Trophoblast cell (in vitro differentiated cells and primary cell): ENCODE measurements at places on chromosomes 7 and 10.
A peak's percentile ranks its signal among the peaks of the same experiment; 100 is the strongest.

GRCh38 chr10:8454357-8454756, 399.9 kb downstream of the GATA3 start:
- DNase-seq: no peak

DNA sequence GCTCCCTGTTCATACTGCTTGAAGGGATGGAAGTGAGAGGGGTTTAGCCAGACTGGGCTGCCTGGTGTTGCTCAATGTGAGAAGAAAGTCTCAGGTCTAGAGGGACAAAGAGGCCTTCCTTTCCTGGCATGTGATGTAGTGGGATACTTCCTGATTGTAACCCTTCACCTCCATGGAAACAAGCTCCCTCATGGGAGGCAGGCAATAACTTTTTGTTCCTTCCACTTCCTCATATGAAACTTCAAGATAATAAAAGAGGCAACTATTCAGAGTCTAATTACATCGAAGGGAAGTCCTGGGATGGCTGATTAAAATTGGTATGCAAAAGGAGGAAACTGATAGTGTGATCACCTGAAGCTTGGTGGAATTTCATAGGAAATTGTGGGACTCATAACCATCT, 84.1 kb upstream of the ETV1 start:
- DNase-seq: no peak

DNA sequence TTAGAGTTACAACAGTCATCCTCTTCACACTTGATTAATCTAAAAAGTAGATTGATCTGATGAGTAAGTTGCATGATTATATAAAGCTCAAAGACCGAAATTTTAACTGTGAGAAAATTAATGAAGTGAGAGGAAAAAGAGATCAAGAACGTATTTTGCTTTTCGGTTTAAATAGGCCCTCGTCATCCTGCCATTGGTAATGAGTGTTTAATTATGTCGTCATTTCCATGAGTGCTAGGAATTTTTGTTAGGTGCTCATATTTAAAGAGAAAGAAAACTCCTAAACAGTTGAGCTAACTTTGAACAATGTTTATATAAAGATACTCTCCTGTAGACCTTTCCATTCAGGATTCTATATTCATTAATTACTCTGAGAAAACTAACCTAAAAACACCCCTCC, 159.4 kb downstream of the TPK1 start:
- DNase-seq: no peak

- no peak for DNase-seq
These were observed 43.4 kb upstream of the PRSS58 start for GRCh38 chr7:142301299-142301698.

- no peak for DNase-seq
These were observed 26.1 kb upstream of the C10orf53 start for GRCh38 chr10:49653273-49653929.

DNA sequence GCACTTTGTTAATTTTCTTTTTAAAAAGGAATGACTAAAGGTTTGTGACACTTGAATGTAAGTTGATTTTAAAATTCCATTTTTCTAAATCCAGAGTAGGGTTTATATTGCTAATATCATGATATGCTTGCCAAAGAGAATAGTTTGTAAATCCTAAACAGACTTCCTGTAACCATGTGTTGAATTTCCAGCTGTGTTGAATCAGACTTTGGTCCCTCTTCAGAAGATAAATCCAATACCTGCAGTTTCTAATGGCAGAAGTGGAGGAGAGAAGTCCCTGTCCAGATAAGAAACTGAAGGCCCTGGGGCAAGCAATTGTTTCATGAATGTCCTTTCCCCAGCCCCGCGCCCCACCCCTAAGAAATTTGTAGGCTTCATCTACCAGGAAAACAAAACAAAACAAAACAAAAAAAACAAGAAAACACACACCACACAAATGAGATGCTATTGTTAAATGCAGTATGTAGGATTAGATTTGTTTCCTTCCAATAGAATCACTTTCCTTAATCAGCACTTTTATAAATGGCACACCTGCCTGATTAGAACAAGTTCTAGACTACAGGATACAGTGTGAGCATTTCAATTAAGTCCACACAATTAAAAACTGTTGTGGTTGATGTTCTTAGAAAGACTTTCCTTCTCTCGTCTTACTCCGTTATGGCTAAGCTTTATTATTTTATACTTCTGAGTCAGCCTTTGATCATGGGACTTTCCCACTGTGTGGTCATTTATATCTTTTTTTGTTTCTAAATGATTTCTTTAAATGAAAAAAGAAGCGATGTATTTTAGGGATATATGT, 122.8 kb downstream of the KAT6B start:
- peak; percentile 10 for DNase-seq

GRCh38 chr7:45938626-45939302, 17.7 kb upstream of the IGFBP3 start:
- no peak for DNase-seq

GRCh38 chr10:18313626-18314025, 173.4 kb downstream of the CACNB2 start:
- DNase-seq: no peak

GRCh38 chr10:21368728-21369425, 156.6 kb downstream of the SKIDA1 start:
- peak; percentile 77 for DNase-seq

DNA sequence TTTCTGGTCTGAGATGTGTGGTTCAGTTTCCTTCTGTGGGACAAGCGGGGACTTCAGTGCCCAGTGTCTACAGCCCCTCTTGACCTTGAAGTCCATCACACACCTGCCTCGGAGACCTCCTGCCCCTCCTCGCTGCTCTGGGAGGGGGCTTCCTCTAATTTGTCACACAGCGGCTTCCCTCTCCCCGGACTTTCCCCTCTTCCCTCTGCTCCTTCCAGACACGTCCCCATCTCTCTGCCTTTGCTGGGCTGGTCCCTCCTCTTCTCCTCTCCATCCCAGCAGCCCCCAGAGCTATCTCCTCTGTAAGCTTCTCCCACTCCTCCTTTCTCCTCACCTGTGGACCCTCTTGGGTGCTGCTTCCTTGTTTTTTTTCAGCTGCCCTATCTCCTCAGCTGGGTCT, 122.2 kb upstream of the SORCS3 start:
- no peak for DNase-seq

DNA sequence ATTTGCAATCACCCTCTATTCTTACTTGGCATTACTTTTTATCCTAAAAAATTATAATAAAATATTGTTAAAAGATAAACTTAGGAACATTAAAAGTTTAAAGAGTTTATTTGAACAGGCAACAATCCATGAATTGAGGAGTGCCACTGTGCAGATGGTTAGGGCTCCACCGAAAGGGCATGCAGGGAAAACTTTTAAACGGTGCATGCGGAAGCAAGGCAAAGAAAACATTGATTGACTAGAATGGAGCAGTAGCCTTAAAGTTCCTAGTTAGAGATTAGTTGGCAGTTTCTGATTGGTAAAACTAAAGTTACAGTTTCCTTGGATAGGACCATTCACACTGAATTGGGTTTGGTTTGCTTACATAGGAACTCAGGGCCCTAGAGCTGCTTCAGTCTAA, 17.3 kb downstream of the CC2D2B start:
- no peak for DNase-seq

DNA sequence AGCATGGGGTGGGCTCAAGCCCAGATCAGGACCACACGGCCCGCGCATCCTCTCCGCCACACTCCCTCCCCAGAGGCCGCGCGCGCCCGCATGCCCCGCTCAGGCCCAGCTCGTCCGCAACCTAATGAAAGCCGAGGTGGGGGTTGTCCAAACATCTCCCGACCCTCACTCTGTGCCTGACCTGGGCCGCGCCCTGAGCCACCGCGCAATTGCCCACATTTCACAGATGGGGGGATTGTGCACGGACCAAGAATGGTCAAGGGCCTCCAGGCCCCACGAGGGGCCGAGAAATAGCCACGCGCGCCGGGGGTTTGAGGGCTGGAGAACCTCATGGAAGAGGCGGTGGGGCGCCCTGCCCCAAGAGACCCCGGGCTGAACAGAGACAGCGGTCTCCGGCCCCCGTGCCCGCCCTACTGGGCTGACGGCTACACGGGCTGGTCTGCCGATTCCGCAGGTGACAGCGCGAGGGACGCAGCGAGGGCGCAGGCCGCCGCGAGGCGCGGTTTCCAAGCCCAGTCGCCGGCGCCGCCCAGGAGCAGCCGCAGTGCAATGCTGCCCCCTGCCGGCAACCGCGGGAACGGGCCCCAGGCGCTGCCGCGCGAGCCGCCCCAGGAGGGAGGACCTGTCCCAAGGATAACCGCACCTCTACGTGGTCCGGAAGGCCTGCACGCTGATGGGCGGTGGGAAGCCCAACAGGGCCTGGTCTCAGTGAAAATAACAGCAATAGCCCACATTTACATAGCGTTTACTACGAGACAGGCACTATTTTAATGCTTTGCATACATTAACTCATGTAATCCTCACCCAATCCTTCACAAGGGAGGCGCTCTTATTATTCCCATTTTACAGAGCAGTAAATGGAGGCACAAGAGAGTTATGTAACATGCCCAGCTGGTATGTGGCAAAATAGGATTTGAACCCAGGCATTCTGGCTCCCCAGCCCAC, 10.5 kb upstream of the GRID1 start:
- DNase-seq: peak; percentile 72

DNA sequence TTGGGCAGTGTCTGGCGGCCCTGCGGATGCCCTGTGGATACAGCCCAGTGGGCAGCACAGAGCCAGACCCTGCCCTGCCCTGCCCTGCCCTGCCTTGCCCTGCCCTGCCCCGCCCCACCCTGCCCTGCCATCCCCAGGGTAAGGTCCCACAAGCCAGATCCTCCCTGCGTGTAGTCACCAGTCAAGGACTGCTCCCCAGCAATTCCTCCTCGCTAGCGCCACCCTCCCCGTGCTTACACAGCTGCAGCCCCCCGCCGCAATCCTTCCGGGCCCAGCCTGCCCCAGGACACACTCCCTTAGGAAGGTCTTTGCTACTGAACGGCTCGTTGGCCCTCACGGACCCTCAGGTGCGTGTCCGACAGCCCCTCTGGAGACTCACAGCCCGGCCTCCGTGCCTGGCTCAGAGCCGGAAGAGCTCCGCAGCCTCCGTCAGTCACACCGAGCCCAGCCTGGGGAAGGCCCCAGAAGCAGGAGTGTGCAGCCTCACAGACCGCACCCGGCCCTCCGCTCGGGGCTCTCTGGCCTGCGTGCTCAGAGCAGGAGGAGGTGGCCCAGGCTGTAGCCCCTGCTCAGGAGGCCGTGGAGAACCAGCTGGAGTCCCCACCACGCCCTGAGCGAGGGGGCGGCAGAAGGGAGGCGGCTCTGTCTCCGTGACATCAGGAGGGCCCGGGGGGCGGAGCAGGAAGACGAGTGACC, 68.3 kb downstream of the PWWP2B start:
- no peak for DNase-seq

DNA sequence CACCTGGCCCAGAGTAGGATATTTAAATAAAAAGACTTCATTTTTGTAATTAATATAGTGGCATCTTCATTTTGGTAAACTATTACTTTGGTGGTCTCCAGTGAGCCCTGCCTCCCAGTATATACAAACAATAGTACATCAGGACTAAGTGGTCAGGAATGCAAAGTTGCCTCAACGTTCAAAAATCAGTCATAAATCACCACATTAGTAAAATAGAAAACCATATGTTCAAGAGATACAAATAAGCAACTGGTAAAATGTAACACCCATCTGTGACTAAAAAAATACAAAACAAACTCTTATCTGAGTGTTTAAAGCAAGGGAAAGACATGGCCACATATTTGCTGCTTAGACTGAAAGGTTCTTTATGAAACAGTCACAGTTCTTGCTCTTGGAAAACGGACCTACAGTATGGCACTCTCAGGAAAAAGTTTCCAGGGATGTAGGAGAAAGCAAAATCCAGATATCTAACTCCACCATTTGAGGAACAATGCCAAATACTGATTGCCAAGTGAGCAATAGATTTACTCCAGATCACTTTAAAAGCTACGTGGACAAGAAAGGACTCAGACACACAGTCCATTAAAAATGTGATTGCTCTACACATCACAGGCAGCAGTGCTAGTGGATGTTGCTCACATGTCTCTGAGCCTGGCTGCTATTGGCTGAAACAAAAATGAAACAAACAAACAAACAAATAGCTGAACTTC, 15.1 kb upstream of the RHOBTB1 start:
- no peak for DNase-seq

DNA sequence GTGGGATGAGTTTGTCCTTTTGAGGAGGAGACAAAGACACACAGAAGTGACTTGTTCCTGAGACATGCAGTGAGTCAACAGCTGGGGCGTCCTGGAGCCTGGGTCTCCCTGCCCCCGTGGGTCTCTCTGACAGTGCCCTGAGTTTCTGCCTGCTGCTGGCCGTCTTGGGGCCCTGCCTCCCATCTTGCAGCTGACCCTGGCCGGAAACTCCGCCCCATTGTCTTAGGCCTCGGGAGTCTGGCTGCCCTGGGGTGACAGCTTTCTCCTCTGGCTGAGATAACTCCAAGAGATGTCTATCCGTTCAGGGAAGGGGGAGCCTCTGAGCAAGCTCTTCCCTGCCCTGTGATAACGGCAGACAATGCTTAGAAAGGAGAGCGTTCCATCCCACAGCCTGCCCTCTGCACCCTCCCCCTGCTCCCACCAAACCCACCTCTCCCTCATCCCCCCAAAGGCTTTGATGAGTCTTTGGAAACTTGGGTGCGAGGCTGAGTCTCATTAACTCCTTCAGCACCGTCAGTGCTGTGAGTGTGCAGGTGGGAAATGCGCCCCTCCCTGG, 69.5 kb upstream of the PODXL start:
- DNase-seq: peak; percentile 51

DNA sequence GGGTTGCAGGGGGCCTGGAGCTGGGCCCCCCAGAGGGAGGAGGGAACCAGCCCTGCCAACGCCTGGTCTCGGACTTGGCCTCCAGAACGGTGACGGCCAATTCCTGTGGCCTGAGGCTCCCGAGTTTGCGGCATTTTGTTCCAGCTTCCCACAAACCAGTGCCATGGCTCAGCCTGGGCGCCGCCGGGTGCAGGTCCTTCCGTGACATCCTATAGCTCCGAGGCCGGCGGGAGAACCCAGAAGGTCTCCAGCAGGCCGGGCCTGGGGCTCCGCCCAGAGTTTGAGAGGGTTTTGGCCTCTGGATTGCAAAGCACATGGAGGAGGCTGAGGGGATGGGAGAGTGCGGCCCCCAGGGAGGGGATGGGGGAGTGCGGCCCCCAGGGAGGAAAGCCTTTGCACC, 92.6 kb downstream of the UNCX start:
- no peak for DNase-seq

GRCh38 chr10:3067118-3067858, at the start of gene PFKP:
Gene PFKP (plus strand): TSS chr10:3067548. CDS start chr10:3067596, 48 bp downstream.
- DNase-seq: no peak
